Stimulated activated CD4-positive, alpha-beta T cell treated with anti-CD3 and anti-CD28 coated beads, Interleukin-12 subunit alpha, Interleukin-12 subunit beta, amount 100 ng/mL, for 48 hours (primary cell): ENCODE measurements at places on chromosomes 5 and 9.

- no peak for DNase-seq
Measured at GRCh38 chr9:36820392-36820861, 213.6 kb downstream of the PAX5 start.

DNA sequence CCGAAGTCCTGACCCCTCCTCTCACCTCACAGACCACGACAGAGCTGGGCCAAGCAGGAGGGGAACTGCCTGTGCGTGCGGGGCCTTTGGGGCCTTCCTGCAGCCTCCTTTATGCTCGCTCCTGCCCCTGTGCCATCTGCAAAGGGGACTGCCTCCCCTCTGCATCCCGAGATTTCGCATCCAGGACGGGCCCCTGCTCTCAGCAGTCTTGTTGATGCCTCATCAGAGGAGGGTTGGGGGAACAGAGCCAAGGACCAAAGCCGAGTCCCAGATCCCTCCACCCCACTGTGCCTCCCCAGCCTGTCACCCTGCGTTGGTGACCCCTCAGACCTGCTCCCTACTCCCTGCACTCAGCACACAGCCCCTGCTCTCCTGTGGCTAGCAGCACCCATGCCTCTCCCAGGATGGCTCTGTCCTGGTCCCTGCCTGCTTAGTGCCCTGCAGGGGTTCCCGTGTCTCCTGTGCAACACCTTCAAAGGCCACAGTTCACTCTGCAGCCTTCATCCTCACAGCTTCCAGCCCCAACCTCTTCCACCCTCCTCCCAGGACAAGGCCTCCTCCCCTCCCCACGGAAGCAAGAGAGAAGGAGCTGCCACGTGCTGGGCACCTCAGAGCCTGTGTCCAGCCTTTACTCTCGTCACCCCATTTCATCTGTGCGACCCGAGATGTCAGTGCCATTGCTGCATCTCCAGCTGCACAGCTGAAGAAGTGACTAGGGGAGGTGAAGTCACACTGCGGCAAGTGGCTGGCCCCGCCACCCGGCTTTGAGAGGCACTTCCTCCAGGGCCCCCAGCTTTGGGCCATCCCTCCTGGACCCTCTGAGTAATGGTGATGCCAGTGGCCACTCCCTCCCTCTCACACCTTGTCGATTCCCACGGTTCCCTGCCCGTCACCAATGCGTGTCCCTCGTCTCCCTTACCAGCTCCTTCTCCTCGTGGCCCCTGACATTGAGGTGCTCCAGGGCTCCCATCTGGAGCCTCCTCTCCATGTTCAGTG, 62.6 kb upstream of the LRRTM2 start:
- DNase-seq = no peak

GRCh38 chr9:95048225-95049087, 269.1 kb downstream of the FANCC start:
- DNase-seq = peak; percentile 14

DNA sequence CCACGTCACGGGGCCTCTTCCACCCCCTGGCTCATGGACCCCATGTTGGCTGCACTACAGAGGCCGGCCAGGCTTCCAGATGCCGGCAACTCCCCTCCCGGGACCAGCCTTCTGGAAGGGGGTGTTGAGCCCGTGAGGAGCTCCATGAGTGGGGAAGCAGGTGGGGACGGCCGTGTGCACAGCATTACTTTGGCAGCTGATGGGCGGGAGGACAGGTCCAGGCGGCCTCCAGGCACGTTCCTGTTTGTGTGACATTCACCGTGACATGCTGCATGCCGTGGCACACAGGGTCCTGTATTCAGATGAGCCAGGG, 29.1 kb upstream of the ABO start:
- DNase-seq = no peak

DNA sequence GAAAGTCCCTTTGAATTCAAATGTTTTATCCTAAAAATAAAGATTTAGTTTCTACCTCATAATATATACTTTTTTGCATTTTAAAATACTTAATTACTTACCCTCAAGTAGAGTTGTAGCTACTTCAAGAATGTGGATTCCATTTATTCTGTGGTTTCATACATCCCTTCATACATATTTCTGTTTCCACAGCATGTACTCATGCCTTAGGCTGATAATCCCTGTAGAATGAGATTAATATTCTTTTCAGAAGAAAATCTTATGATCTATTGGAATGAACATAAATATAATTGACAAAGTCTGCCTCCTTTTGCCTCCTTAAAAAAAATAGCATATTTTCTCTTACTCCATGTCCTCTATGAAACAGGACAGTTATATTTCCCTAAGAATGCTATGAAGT, 465.7 kb downstream of the DTWD2 start:
- no peak for DNase-seq

DNA sequence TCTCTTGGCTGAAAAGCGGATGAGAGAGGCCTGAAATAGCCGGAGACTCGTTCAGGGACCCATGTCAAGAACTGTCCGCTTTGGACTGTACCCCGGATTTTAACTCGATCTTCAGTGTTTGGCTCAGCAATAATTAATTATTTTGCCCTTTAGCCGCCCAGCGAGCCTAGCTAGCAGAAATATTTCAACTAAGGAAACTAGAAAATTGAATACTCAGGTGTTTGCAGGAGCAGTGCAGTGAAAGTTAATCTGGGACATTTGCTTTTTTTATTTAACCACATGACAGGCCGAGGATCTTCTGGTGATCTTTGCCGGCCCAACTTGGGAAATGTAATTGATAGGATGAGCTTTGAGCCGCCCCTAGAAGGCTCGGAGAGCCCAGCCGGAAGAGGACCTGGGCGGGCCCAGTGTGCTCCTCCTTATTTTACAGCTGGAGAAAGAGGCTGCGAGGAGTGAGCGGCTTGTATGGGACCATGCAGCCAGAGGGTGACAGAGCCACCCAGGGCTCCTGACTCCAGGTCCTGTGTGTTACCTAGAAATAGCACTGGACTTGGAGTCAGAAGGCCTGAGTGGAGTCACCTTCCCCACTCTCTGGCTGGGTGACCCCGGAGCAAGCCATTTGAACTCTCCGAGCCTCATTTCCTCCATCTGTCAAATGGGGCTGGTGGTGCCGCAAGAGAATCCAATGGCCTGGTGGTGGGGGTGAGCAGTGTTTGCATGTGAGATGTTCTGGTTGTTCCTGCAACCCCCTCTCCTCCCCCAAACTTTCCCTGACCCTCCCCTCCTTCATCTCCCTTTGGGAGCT, 2.4 kb downstream of the PPARGC1B start:
- DNase-seq = no peak

GRCh38 chr9:89600831-89601230, 4.0 kb upstream of the GADD45G start:
- DNase-seq = no peak

DNA sequence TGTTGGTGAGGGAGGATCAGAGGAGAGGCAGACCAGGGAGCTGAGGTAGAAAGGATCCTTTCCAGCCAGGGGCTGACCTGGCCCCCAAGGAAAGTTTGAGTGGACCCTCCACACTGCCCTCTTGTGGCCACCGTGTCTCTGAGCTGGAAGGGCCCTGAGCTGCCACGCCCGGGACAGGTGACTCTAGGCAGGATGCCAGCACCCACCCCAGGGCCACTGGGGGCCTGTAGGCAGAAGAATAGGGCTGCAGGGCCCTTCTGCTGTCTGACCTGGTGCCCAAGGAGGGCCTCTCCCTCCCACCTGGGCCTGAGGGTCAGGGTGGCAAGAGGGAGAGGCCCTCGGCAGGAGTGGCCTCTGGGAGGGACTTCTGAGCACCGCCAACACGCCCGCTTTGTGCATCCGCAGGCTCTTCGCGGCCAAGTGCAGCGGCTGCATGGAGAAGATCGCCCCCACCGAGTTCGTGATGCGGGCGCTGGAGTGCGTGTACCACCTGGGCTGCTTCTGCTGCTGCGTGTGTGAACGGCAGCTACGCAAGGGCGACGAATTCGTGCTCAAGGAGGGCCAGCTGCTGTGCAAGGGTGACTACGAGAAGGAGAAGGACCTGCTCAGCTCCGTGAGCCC, 76.8 kb downstream of the LMX1B start:
- DNase-seq = peak; percentile 58

- peak; percentile 99 for DNase-seq
Measured at GRCh38 chr9:85940832-85941621, at the start of gene NAA35. TSS of gene NAA35 (plus strand) at chr9:85941146. CDS start at chr9:85942160, 1,014 bp downstream.

DNA sequence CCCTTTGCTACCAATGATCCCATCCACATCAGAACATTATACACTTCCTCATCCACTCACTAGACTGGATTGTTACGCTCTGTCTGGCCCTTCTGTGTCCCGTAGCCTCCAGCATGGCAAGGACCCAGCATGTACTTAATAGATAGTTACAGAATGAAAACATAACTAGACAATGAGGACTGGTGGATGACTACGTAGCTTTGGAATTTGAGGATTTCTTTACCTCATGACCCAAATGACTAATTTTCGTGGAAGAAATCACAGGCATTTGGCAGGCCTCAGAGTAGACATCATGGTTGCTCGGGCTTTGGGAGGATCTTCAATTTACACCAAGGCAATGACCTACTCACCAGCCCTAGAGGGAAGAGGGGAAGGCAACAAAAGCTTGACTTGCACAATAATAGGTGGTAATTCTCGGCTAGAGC, 299.8 kb downstream of the TLE1 start:
- no peak for DNase-seq

- no peak for DNase-seq
Measured at GRCh38 chr9:31700252-31701045, 684.0 kb upstream of the ACO1 start.

DNA sequence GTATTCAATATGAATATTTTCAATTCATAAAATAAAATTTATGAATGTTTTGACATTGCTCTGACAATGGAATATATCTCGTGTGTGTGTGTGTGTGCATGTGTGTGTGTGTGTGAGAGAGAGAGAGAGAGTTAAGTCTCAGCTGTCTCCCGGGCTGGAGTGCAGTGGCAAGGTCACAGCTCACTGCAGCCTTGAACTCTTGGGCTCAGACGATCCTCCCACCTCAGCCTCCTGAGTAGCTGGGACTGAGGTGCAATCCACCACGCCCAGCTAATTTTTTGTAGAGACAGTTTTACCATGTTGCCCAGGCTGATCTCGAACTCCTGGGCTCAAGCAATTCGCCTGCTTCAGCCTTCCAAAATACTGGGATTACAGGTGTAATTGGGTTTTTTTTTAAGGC, 16.1 kb downstream of the G3BP1 start:
- DNase-seq = no peak

DNA sequence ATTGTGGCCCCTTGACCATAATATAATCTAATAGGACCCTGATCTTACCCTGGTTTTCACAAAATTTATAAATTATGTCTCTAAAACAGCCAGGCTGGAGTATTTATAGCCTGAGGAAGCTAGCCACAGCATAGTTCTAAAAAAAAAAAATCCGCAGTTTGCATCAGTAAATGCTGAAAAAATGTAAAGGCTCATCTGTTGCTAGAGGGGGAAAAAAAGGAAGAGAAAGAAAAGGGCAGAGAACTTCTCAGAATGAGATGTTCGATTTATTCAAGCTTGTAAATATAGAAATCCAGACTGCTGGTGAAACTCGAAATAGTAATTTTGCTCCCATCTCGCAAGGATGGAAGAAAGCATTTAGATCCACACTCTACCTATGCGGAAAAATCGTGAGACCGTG, 467.5 kb downstream of the NTRK2 start:
- no peak for DNase-seq

- no peak for DNase-seq
Measured at GRCh38 chr9:22395687-22396141, 50.9 kb upstream of the DMRTA1 start.

GRCh38 chr5:136210259-136210658, 17.3 kb upstream of the SMIM32 start:
- no peak for DNase-seq

DNA sequence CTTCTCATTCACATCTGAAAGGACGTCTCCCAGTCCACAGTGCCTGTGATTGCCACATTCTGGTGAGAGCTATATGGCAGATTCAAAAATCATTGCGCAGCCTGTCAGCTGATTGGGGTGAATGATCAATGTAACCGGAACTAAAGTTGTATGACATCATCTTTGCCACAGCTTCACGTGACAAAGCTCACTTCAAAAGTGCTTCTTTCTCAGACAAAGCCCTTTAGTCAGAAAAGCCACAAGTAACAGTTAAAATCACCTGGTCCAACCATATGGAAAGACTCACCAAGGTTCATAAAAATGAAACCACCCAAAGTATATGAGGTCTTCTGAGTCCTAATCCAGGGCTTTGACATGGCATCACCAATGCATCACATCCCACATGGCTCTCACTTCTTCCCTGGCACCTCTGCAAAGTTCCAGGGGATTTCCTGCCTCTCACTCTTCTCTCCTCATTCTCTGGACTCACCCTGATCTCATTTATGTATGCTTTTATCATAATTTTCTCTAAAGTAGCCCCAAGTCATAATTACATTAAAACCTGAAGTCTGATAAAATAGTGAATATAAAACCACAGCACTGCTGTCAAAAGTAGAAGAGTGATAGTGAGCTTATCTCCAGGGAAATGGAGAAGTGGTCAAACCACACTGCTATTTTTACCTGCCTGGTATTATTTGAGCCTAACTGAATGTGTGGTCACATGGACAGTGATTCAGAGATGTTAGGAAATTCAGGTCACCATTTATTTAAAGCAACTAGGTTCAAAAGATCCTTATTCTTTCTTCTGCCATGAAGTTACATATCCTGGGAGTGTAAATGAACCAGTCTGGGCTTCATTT, 193.1 kb upstream of the PTGER4 start:
- DNase-seq = peak; percentile 41

- DNase-seq = no peak
Measured at GRCh38 chr5:138149530-138149929, 10.3 kb upstream of the NME5 start.

- DNase-seq = no peak
Measured at GRCh38 chr5:121987685-121988073, 25.9 kb downstream of the SRFBP1 start.

DNA sequence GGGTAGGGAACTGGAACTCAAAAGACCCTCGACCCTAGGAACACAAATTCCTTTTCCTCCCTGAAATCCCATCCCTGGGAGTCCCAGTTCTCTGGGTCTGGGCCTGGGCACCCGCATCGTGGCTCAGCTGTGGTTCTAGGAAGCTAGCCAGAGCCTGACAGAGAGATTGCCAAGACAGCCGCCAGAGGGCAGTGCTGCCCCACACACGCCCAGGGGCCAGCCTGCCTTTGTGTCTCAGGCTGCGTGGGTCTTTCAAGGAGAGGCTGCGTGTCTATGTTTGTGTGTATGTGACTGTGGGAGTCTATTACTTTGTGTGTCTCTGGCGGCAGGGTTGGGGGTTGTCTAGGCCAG, 32.0 kb upstream of the TTLL11 start:
- DNase-seq = peak; percentile 68

DNA sequence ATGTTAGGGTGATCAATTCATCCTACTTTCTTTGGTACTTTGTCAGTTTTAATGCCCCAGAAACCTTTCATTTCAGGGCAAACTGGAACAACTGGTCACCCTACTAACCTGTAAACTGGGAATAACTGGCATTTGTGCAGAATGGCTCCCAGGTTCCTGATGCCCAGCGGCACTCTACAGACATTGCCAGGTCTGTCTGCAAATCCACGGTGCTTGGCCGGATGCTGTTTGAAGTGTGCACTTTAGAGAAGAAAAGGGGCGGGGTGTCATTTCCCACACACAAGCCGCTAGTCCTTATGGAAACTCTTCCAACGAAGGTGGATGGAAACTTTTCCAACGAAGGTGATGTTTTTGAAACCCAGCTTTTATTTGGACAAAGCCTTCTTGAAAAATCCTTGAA, 49.9 kb upstream of the OTULINL start:
- no peak for DNase-seq

GRCh38 chr5:79800979-79801827, 111.6 kb downstream of the CMYA5 start:
- DNase-seq = no peak
